Pericardium fibroblast (primary cell): ENCODE measurements at places on chromosomes 5 and 9. TPM values are rescaled to one million over a fixed set of nuclear protein-coding genes. Genes with fewer than 3 reads are reported as not detected.

RPS14 gene
- 3,625 and 4,446 TPM in 2 replicates for total RNA-seq

TGFBI gene
- 606 and 842 TPM in 2 replicates for total RNA-seq

ARPC5L gene
- total RNA-seq: 17.8 and 21.4 TPM in 2 replicates

PRLR gene
- total RNA-seq: under 0.01 and 2.4 TPM in 2 replicates

F2R gene
- 64.1 and 74.9 TPM in 2 replicates for total RNA-seq

MVB12B gene
- 2.8 TPM in 2 replicates for total RNA-seq

TRPM6 gene
- under 0.01 TPM in 1 of 2 replicates, not detected in the other for total RNA-seq

IL33 gene
- 18.6 and 60.4 TPM in 2 replicates for total RNA-seq

PKD2L2 gene
- not detected in 2 replicates for total RNA-seq

JADE2 gene
- total RNA-seq: 15.6 and 39.4 TPM in 2 replicates

ZBTB43 gene
- total RNA-seq: 5.3 and 6.7 TPM in 2 replicates

ITK gene
- under 0.01 TPM in 1 of 2 replicates, not detected in the other for total RNA-seq

ADAMTS16 gene
- not detected in 2 replicates for total RNA-seq

PIP5K1B gene
- not detected in 2 replicates for total RNA-seq

PCDHGB1 gene
- 0.82 and 0.94 TPM in 2 replicates for total RNA-seq

ZNG1C gene
- 6.0 and 6.6 TPM in 2 replicates for total RNA-seq

CTSL gene
- 194 and 329 TPM in 2 replicates for total RNA-seq

PTPDC1 gene
- 5.4 and 7.8 TPM in 2 replicates for total RNA-seq

RORB gene
- total RNA-seq: 2.0 and 3.8 TPM in 2 replicates

SLC6A7 gene
- total RNA-seq: not detected in 2 replicates
